ENCODE measurements at places on chromosomes 11 and 22. TPM values are rescaled to one million over a fixed set of nuclear protein-coding genes. Genes with fewer than 3 reads are reported as not detected.

DNA sequence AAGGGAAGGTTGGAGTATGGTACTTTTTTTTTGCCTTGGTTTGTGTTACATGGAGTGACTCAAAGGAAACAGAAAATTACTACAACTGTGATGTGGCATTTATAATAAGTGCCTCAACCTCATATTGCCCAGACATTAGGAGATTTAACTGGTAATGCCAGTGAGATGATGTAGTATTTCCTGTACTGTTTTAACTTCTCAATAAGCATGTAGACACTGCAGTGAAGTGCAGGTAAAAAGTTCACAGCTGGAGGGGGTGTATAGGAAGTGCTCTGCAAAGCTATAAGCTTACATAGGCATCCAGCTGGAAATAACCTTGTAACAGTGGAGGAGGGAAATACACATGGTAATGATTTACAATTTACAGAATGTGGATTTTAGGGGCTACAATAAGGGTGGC, 138.2 kb upstream of the MTMR2 start:
- no peak for DNase-seq

The CECR2 gene
- total RNA-seq = 40.5 TPM

DNA sequence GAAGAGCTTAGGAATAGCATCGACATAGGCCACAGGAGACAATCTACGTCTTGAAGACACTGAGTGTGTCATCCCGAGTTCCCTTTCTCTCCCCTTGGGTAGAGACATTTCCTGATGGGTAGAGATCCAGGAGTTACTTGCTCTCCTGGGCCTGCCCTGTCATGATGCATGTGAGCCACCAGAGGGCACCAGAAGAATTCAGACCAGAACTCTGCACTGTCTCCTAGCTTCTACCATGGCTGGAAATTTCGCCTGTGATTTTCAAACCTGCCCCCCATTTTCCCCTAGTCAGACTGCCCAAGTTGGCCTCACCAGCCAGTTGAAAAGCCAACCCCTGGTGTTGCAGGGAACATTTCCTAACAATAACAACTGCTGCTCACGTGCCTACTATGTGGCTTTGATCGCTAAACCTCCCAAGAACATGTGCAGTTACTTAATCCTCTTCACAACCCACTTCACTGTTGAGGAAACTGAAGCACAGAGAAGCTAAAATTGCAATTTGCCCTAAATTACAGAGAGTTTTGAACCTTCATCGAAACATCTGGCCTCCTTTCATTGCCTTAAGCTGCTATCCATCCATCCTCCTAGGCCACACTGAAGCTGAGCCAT, 47.2 kb downstream of the C11orf58 start:
- DNase-seq = peak; percentile 56

DNA sequence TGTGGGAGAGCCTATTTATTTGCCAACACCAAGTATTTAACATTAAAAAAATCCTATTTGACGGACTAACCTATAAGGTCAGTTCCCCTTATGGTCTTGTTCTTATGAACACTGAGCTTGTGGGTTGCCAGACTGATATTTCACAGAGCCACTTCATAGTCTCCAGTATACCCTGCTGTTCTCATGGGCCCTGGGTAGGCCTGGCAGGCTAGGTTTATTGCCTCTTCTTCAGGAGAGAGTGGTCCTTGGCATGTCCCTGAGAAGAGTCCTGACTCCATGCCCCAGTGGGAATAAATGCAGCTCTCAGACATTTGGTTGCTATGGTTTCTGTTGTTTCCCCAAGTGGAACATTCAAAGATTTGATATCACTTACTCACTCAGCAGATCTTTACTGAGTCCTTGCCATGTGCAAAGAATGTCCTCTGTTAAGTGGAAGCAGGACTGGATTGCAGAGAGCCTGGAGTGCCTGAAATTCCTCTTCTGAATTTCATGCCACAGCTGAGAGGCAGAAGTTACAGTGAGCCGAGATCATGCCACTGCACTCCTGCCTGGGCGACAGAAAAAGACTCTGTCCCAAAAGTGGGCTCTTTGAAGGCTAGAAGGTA, 15.7 kb downstream of the SLC5A1 start:
- no peak for DNase-seq

The MMP10 gene
- not detected for total RNA-seq

The KCNJ11 gene
- 8.1 TPM for total RNA-seq

The UBQLN3 gene
- total RNA-seq = not detected

The KIF18A gene
- 17.0 TPM for total RNA-seq

- no peak for DNase-seq
Measured at GRCh38 chr11:33021937-33022336, 6.3 kb downstream of the DEPDC7 start.

DNA sequence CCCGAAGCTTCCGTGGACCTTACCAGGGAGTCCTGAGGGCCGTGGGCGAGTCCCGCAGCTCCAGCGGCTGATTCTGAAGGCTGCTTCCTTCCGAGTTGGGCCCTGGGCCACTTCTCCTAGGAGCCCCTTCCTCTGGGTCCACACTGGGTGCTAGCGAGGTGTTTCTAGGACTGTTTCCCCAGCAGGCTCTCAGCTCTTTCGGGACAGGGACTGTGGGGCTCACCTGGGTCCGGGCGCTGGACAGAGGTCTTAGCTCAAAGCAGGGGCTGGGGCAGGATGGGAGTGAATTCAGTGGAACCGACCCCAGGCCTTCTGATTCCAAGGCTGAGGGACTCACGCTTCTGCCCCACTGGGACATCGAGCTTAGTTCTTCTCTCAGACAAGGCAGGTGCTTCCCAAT, 29.3 kb upstream of the CSNK1E start:
- no peak for DNase-seq

DNA sequence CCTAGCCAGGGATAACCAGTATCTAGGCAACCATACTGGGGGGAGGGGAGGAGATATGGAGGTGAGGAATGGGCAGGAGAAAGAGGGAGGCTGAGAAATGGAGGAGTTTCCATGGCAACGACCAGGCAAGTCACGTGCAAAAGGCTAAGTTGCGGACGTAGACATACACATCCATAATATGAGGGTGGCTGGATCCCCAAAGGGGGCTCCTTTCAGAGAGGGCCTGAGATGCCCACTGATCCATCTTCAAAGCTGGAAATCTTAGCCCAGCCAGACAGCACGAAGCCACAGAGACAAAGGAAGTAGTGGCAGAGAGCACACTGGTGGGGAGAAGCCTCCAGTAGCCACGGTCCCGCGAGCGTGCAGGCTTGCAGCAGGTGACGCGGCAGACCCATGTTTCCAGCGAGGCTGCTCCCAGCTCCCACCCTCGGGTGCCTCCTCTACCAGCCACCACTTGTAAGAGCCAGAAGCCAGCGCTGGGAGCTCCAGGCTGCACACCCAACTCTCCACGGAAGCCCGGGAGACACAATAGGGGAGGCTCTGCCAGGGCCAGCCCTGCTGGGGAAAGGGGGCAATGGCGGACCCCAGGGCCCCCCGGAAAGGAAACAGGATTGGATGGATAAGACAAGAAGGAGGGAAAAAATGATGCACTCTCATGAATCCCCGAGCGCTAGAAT, 938 bp downstream of the FXYD6 start:
- no peak for DNase-seq

DNA sequence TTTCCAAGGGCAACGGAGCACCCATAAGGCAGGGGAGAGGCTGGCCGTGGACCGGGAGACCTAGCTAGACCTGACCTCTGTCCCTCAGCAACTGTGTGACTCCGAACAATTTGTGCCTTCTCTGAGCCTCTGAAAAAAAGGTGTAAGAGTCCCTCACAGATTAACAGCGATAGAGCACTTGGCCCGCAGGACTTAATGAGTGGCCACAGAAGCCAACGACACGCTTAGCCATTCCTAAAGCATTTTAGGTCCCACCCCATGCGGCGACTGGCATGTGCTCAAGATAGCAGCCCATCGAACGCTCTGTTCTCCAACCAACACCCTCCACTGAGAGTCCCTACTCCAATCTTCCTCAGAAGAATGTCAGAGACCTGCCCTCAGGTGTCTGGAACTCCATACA, 1.5 kb downstream of the SULT4A1 start:
- DNase-seq = no peak

DNA sequence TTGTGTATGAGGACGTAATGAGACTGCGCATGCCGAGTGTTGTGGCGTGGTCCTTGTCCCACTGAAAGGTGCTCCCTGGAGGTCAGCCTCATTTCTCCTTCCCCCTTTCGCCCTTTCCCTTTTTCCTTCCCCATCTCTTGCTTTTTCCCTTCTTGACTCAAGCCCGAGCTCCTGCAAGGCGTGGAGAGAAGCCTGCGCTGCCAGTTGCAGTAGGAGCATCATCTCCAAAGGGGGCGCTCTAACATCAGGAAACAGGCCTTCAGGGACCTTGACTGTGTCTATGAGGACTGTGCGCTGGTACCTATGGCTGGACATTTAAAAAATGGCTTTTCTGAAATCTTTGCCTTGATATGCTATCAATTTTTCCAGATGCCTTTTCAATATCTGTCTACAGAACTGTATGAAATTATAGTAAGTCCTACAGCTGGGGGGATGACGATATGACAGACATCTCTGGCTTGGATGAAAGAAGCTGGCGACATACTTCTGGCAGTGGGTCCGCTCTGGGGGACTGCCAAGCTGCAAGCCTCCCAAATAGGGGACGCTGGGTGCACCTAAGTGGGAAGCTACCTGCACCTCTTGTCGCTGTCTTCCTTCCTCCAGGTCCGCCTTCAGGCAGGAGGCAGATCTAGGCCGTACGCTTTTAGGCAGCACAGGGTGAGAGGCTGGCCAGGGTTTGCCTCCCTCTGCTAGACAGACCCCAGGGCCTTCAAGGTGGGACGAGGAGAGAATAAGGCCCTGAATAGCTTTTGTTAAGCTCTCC, 96.5 kb downstream of the NXPE2 start:
- peak; percentile 67 for DNase-seq

DNA sequence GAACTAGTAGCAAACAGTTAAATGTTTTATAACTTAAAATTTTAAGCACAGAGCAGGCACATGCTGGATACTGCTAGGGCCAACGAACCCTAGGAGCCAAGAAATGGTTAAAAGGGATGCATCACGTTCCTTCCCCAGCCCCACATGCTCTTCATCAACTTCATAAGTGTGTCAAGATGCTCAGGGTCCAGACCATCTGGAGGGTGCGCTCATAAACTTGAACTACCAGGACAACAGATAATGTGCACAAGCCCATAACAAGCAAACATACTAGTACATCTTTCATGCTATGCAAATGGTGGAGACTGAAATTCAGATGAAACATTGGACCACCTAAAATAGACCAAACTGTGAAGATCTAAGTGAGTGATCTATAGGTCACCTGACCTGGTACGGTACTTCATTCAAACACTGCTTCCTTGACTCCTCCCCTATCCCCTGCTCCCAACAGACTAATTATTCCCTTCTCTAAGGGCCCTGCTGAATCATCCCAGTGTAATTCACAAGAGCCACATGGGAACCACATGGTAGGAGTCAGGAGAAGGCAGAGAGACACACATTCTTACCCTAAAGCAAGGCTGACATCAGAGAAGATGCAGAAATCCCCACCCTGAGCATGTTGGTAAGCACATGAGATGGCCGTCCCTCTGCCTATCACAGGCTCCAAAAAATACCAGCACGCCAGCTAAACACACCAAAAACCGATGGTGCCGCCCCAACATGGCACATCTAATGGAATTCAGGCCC, 83.9 kb downstream of the ETS1 start:
- DNase-seq = no peak

The OR52W1 gene
- total RNA-seq = not detected

The FAT3 gene
- 16.4 TPM for total RNA-seq

DNA sequence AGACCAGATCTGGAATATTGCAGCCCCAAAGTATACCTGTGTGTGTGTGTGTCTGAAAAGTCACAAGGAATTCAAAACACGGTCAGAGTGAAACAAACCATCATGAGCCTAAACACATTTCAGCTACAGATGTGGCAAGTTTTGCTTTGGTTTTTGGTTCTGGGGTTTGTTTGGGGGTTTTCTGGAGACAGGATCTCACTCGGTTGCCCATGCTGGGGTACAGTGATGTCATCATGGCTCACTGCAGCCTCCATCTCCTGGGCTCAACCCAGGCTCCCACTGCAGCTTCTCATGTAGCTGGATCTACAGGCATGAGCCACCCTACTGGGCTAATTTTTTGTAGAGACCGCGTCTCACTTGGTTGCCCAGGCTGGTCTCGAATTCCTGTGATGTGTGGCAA, 41.4 kb upstream of the PHF21A start:
- DNase-seq = no peak

The LGR4 gene
- 138 TPM for total RNA-seq

GRCh38 chr22:35218079-35218478, 39.2 kb upstream of the HMGXB4 start:
- DNase-seq = no peak

DNA sequence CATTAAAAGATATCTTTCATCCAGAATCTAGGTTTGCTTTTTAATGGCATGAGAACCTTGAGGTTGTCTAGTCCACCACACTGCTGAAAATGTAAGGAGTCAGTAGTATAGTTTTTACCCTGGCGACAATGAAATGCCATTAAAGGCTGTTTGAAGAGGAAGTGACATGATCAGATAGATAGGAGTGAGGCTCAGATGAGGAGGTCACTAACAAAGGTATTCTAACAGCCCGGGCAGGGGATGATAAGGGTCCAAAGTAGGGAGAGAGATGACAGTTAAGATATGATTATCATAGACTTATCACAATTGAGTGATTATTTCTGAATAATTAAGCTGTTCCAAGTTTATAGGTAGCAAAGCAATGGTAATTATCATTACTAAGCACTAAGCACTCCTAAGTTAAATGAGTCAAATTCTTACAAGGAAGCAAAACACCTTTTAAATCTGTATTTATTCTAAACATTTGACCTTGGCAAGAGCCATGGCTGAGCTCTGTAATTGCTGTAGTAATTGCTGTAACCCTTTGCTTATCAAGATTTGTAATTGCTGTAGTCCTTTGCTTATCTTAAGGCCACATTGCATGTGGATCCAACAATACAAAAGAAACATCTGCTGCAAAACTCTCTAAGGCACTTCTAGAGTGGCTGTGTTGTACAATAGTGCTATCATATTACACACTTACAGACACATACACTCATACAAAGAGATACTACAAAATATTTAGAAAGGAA, 92.6 kb downstream of the ENTHD1 start:
- DNase-seq = no peak

- no peak for DNase-seq
Measured at GRCh38 chr22:40694411-40694810, 15.1 kb downstream of the MCHR1 start.

The RCN1 gene
- 193 TPM for total RNA-seq

GRCh38 chr11:101975734-101976133, 59.4 kb upstream of the ANGPTL5 start:
- no peak for DNase-seq

GRCh38 chr11:106092446-106092845, 15.0 kb downstream of the AASDHPPT start:
- no peak for DNase-seq

- DNase-seq = no peak
Measured at GRCh38 chr11:65947133-65947532, 1.9 kb downstream of the TSGA10IP start.

- no peak for DNase-seq
Measured at GRCh38 chr11:68149417-68149816, 28.2 kb upstream of the CHKA start.

The CHRM1 gene
- total RNA-seq = 0.67 TPM

GRCh38 chr11:35305670-35306382, 113.5 kb downstream of the SLC1A2 start:
- no peak for DNase-seq

DNA sequence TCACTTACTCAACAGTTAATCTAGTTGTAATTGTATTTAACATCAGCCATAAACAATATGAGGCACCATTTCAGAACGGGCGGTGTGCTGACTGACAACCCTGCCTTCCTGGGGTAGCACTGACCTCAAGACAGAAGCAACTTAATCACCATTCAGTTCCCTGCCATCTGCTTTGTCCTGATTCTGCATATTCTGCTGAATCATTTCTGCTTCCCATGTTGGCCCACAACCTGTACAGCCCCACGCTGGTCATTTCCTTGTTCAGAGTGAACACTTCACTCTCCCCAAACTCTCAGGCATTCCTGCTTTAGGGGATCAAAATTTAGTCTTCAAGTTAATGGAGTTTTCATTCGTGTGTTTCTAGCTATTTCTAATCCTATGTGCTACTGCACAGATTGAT, 132.3 kb upstream of the ZBED5 start:
- no peak for DNase-seq
